ENCODE measurements at places on chromosomes 16 and 17.

DNA sequence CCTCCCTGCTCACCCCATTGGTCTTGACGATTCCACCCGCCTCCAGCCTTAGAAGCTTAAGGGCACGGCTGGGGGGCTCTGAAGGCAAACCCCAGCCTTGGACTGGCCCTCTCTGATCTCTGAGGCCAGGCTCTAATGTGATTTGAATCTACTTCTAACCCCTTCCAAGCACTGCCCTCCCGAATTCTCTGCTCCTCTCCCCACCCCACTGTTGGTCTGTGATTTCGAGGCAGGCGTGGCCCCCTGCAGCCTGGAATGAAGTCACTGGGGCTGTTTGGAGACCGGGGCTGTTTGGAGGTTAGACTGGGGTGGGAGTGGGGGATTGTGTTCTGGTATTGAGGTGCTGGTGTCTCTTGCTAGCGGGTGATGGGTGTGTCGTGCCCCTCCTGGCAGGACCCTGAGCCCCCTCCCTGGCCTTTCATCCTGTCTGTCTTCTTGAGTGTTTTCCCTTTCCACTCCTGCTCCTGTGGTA is 2.2 kb downstream of the GRB7 start:
- no peak for DNase-seq

DNA sequence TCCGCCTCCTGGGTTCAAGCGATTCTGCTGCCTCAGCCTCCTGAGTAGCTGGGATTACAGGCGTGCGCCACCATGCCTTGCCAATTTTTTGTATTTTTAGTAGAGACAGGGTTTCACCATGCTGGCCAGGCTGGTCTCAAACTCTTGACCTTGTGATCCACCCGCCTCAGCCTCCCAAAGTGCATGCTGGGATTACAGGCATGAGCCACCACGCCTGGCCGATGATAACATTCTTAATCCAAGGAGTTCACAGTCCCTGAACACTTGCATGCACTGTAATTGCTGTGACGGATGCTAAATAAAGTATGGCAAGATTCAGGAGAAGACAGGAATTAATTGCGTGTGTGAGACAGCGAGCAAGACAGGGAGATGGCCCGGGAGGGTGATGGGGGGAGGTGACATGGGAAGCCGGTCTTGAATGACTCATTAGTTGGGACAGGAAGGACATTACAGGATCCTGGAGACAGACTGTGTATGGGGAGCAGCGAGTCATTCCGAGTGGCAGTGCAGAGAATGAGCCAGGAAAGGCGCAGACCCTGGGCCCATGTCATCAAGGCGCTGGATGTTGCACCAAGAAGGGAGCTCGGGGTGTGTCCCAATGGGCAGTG is 6.7 kb downstream of the ABCA3 start:
- DNase-seq: no peak

DNA sequence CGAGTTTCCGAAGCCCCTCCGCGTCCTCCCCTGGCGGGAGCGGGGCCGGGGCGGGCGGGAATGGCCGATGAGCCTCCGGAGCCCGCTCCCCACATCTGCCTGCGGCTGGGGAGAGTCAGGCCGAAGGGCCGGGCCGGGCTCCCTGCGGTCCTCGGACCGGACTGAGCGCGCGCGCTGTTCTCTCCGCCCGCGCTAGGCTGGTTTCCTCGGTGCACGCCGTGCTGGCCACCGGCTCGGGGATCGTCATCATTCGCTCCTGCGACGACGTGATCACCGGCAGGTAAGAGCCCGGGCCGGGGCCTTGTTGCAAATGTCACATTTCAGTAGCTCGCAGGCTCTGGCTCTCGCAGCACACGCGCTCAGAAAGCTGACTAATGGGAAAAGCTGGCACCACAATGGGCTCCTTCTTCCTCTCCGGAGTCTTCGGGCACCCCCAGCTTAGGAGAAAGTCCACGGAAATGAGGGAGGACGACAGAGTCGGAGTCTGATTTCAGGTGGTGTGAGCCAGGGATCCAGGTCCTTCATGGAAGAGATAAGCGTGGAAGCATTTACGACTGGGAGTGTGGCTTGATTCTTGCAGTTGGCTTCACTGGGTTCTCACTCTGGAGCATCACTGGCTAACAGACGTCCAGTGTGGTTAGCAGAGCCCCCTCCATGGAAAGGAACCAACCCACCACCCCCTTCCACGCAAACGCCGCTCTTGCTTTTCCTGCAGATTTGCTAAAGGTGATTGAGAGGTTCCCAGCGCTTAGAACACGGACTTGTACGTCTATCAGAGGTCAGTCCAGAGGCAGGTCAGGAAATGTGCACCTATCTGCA is 715 bp downstream of the TLCD3A start:
- peak; percentile 61 for DNase-seq

DNA sequence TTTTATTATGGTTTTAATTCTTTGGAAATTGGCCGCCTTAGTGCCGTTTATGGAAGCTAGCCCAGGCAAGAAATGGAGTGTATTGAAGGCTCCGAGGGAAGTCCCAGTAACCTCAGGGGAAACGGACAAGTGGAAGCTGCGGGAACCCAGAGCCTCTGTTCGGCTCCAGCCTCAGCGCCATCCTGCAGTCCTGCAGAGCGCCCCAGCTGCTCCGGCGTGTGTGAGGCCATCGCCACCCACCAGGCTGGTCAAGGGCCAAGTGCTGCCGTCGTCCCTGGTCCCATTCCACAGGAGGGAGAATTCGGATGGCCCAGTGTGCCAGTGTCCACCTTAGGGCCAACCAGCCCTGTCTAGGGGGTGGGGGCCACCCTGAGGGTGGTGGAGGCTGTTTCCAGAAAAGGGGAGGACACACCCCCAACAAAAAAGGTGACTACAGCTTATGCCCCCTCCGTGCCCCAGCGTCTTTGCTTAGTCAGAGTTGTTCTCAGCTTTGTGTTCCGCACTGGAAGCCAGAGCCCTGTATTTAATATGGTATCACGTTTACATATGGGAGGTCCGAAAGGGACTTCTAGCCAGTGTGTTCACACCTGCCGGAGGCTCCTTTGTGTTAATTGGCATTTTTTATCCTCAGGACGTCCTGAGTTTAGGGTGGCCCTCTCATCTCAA is 13.0 kb downstream of the MGRN1 start:
- no peak for DNase-seq

- no peak for DNase-seq
These were observed 166.4 kb downstream of the CEP112 start for GRCh38 chr17:66025551-66025950.

DNA sequence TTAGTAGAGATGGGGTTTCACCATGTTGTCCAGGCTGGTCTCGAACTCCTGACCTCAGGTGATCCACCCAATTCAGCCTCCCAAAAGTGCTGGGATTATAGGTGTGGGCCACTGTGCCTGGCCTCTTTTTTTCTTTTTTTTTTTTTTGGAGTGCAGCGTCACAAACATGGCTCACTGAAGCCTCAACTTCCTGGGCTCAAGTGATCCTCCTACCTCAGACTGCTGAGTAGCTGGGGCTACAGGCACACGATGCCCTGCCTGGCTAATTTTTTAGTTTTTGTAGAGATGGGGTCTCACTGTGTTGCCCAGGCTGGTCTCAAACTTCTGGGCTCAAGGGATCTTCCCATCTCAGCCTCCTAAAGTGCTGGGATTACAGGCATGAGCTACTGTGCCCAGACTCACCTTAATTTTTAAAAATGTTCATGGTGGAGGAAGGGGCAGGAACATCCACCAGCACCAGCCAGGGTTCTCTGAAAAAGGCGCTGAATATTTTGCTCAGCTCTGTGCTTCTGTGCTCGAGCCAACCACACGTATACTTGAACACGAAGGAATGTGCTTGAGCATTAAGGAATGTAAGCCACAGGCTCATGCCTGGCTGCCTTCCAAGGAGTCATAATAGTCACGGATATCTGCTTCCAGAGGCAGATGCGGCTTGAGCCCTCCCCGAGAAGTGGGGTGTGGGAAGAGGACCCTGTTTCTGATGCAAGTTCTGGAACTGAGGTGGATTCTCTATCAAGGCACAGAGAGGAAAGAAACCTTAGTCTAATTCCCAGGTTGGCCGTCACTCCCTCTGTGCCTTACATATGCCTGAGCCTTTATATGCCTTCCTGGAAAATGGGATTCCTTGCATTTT is 65.5 kb upstream of the CREBBP start:
- no peak for DNase-seq

Measured in GM06990 (cell line).